ENCODE measurements at places on chromosomes 4 and X. TPM values are rescaled to one million over a fixed set of nuclear protein-coding genes. Genes with fewer than 3 reads are reported as not detected.

DNA sequence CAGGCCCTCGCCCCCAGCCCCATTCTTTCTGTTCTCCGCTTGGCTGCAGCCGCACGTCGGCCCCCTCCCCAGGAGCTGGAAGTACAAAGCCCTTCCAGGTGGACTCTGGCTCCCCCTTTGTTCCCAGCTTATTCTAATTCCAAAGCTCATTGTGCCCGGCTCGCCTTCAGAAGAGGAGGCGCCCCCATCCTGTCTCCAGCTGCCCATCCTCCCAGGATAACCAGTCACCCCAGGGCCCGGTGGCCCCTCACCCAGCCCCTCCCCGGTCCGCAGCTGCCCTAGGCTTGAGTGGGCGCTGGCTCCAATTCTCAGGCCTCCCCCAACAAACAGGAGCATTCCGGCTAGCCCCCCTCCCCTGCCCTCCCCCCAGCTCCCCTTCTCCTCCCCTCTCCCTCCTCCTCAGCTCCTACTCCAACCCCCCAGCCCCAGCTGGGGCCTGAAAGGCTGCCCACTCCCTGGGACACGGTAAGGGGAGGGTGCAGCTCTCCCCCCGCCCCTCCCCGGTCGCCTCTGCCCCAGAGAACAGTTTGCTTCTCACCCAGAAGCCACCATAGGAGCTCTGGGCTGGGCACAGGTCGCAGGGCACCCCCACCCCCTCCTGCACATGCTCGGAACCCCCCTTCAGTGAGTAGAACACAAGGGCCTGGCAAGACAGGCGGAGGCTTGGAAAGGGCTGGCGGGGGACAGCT is 3.1 kb upstream of the SLC6A8 start:
- peak overlapping the region; percentile 97 for H3K27ac ChIP-seq
- H3K36me3 ChIP-seq, result no peaks in the 10 kb centered on the region
- no peaks in the 10 kb centered on the region for H3K27me3 ChIP-seq
- H3K4me1 ChIP-seq, result peaks cover 3% of the 10 kb centered on the region
- DNase-seq, result peak; percentile 94
- H3K4me3 ChIP-seq, result peak overlapping the region; percentile 61

DNA sequence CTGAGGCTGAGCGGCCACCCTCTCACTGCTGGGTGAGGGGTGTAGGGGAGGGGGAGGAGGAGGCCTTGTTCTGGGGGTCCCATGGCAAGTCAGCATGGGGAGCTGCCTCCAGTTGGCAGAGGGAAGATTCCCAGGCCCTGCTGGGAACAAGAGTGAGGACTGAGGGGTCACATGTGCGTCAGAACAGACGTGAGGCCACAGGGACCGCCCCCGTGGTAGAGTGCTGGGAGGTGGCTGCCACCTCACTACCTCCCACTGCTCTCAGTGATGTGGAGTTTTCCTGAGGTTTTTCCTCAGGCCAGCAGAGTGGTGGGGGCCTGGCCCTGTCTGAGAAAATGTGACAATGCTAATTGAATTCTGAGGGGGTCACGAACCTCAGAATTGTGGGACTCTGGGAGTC is 568 bp downstream of the MAGEC1 start:
- H3K27ac ChIP-seq, result no peak overlapping the region
- no peaks in the 10 kb centered on the region for H3K27me3 ChIP-seq
- DNase-seq, result no peak
- H3K4me3 ChIP-seq, result no peak overlapping the region

The PIR gene
- total RNA-seq, result 45.0 TPM

- H3K27me3 ChIP-seq, result no peaks in the 10 kb centered on the region
- no peaks in the 10 kb centered on the region for H3K36me3 ChIP-seq
- no peak overlapping the region for H3K4me3 ChIP-seq
- no peaks in the 10 kb centered on the region for H3K4me1 ChIP-seq
Observed at GRCh38 chrX:26597981-26598380, 382.0 kb downstream of the MAGEB5 start.

- no peaks in the 10 kb centered on the region for H3K27me3 ChIP-seq
- no peak overlapping the region for H3K4me3 ChIP-seq
- no peak for DNase-seq
- H3K4me1 ChIP-seq, result no peaks in the 10 kb centered on the region
Observed at GRCh38 chrX:149392921-149393320, 112.2 kb downstream of the IDS start.

GRCh38 chr4:77120886-77121508 is 36.0 kb upstream of the CCNG2 start:
- no peaks in the 10 kb centered on the region for H3K36me3 ChIP-seq
- peak; percentile 10 for DNase-seq
- no peaks in the 10 kb centered on the region for H3K4me1 ChIP-seq
- H3K27ac ChIP-seq, result no peak overlapping the region
- H3K27me3 ChIP-seq, result no peaks in the 10 kb centered on the region

DNA sequence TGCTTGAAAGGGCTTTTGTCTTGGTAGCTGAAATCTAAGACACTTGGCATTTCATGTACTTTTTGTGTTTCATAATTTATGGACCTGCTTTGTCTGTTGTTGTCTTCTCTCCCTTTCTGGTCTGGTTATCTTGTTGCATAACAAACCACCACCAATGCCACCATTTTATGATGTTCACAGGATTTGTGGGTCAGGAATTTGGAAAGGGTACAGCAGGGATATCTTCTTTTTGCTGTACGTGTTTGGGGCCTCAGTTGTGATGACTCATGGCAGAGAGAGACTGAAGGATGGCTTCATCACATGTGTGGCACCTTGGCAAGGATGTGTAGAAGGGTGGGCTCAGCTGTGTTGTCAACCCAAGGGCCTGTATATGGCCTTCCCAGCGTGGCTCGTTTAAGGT is 35.2 kb downstream of the KDM6A start:
- peaks cover 8% of the 10 kb centered on the region for H3K36me3 ChIP-seq
- no peak for DNase-seq
- H3K4me1 ChIP-seq, result peaks cover 17% of the 10 kb centered on the region
- no peak overlapping the region for H3K4me3 ChIP-seq

The MAP9 gene
- 29.1 TPM for total RNA-seq

The TRPC5OS gene
- total RNA-seq, result not detected

DNA sequence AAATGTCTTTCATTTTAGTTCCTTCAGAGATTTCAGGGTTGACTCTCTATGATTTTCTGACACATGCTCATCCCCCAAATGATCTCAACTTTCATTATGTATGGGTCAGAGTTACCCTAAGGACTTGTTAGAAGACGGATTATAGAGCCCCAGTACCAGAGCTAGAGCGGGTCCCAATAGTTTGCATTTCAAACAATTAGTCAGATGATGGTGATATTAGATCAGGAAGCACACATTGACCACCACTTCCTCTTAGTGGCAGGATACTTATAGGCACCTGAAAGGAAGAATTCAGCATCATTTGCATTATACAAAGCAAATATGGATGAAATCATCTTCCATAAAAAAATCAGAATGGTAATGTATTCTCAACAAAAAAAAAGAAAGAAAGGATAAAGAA is 106.1 kb downstream of the GALNTL6 start:
- no peak overlapping the region for H3K4me3 ChIP-seq
- no peak overlapping the region for H3K27ac ChIP-seq
- DNase-seq, result no peak
- H3K36me3 ChIP-seq, result no peaks in the 10 kb centered on the region
- H3K4me1 ChIP-seq, result no peaks in the 10 kb centered on the region
- H3K27me3 ChIP-seq, result no peaks in the 10 kb centered on the region

- H3K4me1 ChIP-seq, result peaks cover 4% of the 10 kb centered on the region
- H3K36me3 ChIP-seq, result no peaks in the 10 kb centered on the region
- H3K27ac ChIP-seq, result no peak overlapping the region
- no peak overlapping the region for H3K4me3 ChIP-seq
Observed at GRCh38 chr4:15374656-15375055, 53.2 kb upstream of the C1QTNF7 start.

The NUDT10 gene
- 23.9 TPM for total RNA-seq

- DNase-seq, result no peak
- no peak overlapping the region for H3K4me3 ChIP-seq
- H3K27me3 ChIP-seq, result no peaks in the 10 kb centered on the region
- no peaks in the 10 kb centered on the region for H3K36me3 ChIP-seq
- H3K27ac ChIP-seq, result no peak overlapping the region
Observed at GRCh38 chr4:156442912-156443311, 489.2 kb upstream of the CTSO start.

GRCh38 chr4:121307445-121308327 is 73.1 kb downstream of the QRFPR start:
- no peak overlapping the region for H3K27ac ChIP-seq
- peak; percentile 80 for DNase-seq
- H3K4me1 ChIP-seq, result no peaks in the 10 kb centered on the region
- no peaks in the 10 kb centered on the region for H3K36me3 ChIP-seq
- no peaks in the 10 kb centered on the region for H3K27me3 ChIP-seq
